ENCODE measurements at places on chromosomes 13 and 19.
A peak's percentile ranks its signal among the peaks of the same experiment; 100 is the strongest.

- no peak for DNase-seq
Measured at GRCh38 chr19:7561325-7561724, 25.8 kb downstream of the PNPLA6 start.

GRCh38 chr13:30021611-30022010 lies 171.2 kb upstream of the UBL3 start:
- DNase-seq = no peak

DNA sequence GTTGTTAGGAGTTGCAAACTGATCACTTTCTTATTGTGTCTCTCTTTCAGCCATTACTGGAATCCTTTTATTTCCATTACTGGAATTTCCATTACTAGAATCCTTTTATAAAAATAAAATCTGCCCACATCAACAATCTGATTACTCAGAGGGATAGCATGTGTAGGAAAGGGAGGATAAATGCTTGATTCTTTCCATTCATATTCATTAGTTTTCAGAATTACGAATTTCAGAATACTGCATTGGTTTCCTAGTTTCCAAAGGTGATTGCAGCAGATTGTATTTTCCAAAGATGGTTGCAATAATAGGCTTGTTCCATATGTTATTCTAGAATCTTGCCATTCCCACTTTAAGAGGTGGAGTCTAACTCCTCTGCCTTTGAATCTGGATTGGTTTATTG lies 37.1 kb downstream of the ZNF146 start:
- no peak for DNase-seq

DNA sequence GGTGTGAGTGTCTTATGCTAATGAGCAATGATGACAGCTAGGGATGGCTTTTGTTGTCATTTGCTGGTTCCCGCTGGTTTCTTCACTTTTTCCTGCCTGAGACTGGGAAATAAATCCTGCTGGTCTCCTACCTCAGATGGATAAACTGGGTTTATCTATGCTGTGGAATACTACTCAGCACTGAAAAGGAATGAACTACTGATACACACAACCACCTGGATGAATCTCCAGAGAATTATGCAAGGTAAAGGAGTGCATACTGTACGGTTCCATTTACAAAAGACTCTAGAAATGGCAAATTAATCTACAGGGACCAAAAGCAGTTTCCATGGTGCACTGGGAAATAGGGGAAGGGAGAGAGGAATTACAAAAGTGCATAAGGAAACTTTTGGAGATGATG lies 41.2 kb upstream of the UBE2L5 start:
- DNase-seq = no peak

- no peak for DNase-seq
Measured at GRCh38 chr13:34502011-34502410, 440.1 kb upstream of the NBEA start.

DNA sequence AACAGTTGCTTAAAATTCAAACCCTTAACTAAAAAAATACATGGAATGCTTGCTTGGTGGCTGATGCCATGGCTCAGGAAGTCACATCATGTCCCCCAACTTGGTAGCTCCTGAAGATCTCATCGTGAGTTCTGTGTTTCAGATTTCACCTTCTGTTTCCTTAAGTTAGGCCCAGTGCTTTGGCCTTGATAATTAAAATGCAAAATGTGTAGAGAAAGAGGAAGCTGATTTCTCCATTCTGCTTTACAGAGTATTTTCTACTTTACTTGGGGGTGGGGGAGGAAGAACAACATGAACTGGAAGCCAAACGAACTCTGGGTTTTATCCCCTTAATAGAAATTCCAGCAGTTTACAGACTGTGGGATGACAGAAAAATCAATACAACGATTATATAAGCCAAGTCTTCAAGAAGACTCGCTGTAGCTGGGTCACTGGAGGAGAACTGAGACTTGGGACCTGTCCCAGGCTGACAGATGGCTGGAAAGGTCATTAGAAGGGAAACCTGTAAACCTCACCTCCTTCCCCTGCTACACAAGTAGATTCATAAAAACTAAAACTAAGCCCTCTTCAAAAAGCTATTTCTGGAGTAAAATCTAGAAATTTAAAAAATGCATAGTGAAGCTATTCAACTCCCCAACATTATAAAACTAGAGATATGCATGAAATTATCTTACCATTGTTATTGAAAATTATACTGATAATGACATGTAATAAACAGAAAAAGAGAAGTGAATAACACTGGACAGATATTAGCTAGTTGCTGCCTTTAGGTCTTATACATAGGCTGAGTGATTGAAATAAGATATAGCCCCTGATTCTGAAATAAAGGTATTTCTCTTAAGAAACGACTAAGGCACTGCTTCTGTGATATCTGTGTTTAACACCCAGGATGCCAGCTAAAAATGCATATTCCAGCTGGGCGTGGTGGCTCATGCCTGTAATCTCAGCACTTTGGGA lies 22.1 kb upstream of the GGACT start:
- no peak for DNase-seq

- DNase-seq = no peak
Measured at GRCh38 chr13:25927932-25928331, 123.9 kb downstream of the SHISA2 start.

GRCh38 chr19:48746738-48747575 lies at the start of gene IZUMO1:
IZUMO1 (minus strand) TSS chr19:48746909; CDS start chr19:48745859, 1,050 bp downstream.
- peak; percentile 97 for DNase-seq

GRCh38 chr13:48510698-48511097 lies 22.2 kb downstream of the RCBTB2 start:
- DNase-seq = no peak

DNA sequence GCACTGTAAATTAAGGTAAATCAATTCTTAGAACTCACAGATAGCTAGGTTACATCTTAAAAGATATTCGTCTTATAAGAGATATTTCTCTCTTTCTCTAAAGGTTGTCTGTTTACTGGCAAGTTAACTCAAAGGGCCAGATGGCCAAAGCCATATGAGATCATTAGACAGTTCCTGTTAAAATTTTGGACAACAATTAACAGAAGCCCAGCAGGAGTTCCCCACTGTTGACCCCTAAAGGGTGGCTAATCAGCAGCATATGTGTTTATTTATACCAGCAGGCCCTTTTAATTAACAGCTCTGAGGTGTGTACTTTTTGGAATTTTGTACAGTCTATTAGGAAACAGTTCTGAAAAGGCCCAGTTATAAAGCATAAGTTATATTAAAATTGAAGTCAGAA lies 245.8 kb downstream of the LIG4 start:
- DNase-seq = no peak

- DNase-seq = no peak
Measured at GRCh38 chr13:66162470-66162869, 1067.7 kb downstream of the PCDH9 start.

All from GM23338 (cell line).